ENCODE measurements at places on chromosomes 1 and 21. TPM values are rescaled to one million over a fixed set of nuclear protein-coding genes. Genes with fewer than 3 reads are reported as not detected.

GRCh38 chr1:29762635-29763034 lies 526.3 kb downstream of the PTPRU start:
- H3K27ac ChIP-seq = no peak overlapping the region
- H3K36me3 ChIP-seq = no peaks in the 10 kb centered on the region
- no peak overlapping the region for H3K4me3 ChIP-seq
- peaks cover 10% of the 10 kb centered on the region for H3K4me1 ChIP-seq
- peak; percentile 8 for DNase-seq

GRCh38 chr1:174358344-174358743 lies 89.4 kb upstream of the GPR52 start:
- no peak for DNase-seq
- H3K36me3 ChIP-seq = no peaks in the 10 kb centered on the region
- H3K4me3 ChIP-seq = no peak overlapping the region

DNA sequence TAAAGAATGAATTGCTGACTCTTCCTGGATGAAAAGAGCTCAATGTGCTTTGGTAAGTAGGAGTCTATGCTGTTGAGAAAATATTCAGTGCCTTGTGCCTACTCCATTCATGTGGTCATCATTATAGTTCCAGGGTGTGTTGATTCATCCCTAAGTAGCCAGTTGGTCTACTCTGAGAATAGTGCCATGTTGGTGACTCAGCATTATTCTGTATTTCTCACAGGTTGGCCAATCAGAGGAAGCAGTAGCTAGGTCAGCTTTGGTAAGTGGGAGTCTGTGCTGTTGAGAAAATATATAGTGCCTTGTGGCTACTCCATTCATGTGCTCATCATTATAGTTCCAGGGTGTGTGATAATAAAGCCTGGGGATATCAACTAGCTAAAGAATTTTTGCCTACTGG lies 397.3 kb downstream of the AGBL4 start:
- no peaks in the 10 kb centered on the region for H3K4me1 ChIP-seq
- no peaks in the 10 kb centered on the region for H3K27me3 ChIP-seq
- no peak overlapping the region for H3K4me3 ChIP-seq
- H3K36me3 ChIP-seq = no peaks in the 10 kb centered on the region

DNA sequence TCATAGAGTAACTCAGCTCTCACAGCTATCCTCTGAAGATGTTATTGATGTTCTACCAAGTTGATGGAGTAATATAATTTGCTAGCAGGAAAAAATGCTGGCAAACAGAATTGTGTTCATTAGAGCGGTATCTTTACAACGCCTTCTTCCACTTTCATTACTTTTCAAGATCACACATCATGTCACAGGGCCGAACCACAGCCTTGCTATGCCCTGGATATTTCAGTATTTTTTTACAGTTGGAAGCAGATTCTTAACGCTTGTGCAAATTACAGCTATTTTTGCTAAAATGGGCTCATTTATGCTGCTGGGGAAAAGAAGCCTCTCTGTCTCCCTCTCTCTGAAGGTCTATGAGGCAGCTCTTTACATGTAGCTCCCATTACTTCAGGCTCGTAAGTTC lies 632.2 kb downstream of the KIF26B start:
- no peak for DNase-seq
- no peaks in the 10 kb centered on the region for H3K27me3 ChIP-seq
- no peak overlapping the region for H3K27ac ChIP-seq
- H3K36me3 ChIP-seq = no peaks in the 10 kb centered on the region

DNA sequence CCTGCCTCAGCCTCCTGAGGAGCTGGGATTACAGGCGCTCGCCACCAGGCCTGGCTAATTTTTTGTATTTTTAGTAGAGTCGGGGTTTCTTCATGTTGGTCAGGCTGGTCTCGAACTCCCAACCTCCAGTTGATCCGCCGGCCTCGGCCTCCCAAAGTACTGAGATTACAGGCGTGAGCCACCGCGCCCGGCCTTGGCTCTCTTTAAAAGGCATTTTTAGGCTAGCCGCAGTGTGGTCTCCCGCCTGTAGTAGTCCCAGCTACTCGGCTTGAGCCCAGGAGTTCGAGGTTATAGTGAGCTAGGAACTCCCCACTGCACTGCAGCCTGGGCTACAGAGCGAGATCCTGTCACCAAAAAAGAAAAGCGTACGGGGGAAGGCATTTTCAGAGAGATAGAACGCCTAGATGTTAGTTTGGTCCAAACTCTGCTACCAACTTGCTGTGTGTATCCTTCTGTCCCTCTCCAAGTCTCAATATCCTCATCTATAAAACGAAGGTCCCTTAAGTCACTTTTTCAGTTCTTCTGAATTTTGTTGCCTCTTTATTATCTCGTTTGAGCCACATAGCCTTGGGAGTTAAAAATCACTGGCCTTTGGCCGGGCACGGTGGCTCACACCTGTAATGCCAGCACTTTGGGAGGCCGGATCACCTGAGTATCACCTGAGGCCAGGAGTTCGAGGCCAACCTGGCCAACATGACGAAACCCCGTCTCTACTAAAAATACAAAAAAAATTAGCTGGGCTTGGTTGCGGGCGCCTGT lies 734 bp downstream of the MED18 start:
- H3K27me3 ChIP-seq = no peaks in the 10 kb centered on the region
- peak overlapping the region; percentile 79 for H3K27ac ChIP-seq
- peak overlapping the region; percentile 48 for H3K4me3 ChIP-seq

GRCh38 chr1:244083383-244083943 lies 32.4 kb downstream of the ZBTB18 start:
- no peak overlapping the region for H3K27ac ChIP-seq
- no peak overlapping the region for H3K4me3 ChIP-seq
- H3K27me3 ChIP-seq = no peaks in the 10 kb centered on the region
- no peak for DNase-seq
- no peaks in the 10 kb centered on the region for H3K36me3 ChIP-seq

GRCh38 chr1:3386205-3387002 lies 68.1 kb upstream of the ARHGEF16 start:
- no peak overlapping the region for H3K4me3 ChIP-seq
- H3K36me3 ChIP-seq = no peaks in the 10 kb centered on the region
- no peak for DNase-seq

DNA sequence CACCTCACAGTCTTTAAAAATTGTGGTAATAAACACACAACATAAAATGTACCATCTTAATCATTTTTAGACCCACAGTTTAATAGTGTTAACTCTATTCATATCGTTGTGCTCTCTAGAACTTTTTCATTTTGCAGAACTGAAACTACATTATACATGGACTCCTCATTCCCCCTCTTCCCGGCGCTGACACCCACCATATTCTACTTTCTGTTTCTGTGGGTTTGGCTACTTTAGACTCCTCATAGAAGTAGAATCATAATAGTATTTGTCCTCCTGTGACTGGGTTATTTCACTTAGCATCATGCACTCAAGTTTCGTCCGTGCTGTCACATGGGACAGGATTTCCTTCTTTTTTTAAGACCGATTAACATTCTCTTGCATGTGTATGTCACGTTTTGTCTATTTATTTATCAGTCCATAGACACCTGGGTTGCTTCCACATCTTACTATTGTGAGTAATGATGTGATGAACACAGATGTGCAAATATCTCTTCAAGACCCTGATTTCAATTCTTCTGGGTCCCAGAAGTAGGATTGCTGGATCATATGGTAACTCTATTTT lies 62.9 kb upstream of the TMPRSS2 start:
- no peaks in the 10 kb centered on the region for H3K36me3 ChIP-seq
- no peaks in the 10 kb centered on the region for H3K4me1 ChIP-seq
- no peak overlapping the region for H3K4me3 ChIP-seq
- no peaks in the 10 kb centered on the region for H3K27me3 ChIP-seq

GRCh38 chr1:47205918-47206317 lies 16.1 kb upstream of the PDZK1IP1 start:
- no peaks in the 10 kb centered on the region for H3K27me3 ChIP-seq
- H3K4me3 ChIP-seq = no peak overlapping the region
- peaks cover 17% of the 10 kb centered on the region for H3K4me1 ChIP-seq
- H3K27ac ChIP-seq = no peak overlapping the region
- DNase-seq = no peak
- H3K36me3 ChIP-seq = no peaks in the 10 kb centered on the region

Gene FCN3
- total RNA-seq = not detected

Gene RAB13
- 33.5 TPM for total RNA-seq

Gene CD84
- not detected for total RNA-seq

Gene GNAT2
- total RNA-seq = 0.16 TPM

Gene KDF1
- not detected for total RNA-seq

Gene ICOSLG
- total RNA-seq = not detected

Gene LRRC71
- total RNA-seq = not detected

Gene RGS8
- total RNA-seq = not detected
